HFFc6 (cell line): ENCODE measurements at places on chromosomes 2 and 18.

- no peak for DNase-seq
Measured at GRCh38 chr2:3349211-3349693, 28.4 kb downstream of the EIPR1 start.

GRCh38 chr2:34012715-34013302 is 413.7 kb upstream of the FAM98A start:
- DNase-seq = peak; percentile 17

DNA sequence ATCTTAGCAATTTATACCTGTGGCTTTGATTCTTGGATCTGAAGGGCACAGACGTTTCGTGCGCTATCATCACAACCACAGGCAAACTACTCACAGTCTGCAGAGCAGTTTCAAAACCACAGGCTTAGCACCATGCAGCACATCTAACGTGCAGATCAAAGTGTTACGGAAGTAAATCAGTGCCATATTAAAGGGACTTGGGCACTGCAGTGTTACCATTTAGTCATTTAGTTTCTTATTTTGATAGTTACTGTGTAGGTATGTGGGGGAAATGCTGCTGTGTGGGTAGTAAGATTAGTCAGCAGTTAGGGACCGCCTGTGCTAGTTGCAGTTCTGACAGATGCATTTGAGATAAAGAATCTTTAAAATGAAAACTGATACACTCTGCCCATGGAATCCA is 384.0 kb downstream of the NBAS start:
- peak; percentile 35 for DNase-seq

DNA sequence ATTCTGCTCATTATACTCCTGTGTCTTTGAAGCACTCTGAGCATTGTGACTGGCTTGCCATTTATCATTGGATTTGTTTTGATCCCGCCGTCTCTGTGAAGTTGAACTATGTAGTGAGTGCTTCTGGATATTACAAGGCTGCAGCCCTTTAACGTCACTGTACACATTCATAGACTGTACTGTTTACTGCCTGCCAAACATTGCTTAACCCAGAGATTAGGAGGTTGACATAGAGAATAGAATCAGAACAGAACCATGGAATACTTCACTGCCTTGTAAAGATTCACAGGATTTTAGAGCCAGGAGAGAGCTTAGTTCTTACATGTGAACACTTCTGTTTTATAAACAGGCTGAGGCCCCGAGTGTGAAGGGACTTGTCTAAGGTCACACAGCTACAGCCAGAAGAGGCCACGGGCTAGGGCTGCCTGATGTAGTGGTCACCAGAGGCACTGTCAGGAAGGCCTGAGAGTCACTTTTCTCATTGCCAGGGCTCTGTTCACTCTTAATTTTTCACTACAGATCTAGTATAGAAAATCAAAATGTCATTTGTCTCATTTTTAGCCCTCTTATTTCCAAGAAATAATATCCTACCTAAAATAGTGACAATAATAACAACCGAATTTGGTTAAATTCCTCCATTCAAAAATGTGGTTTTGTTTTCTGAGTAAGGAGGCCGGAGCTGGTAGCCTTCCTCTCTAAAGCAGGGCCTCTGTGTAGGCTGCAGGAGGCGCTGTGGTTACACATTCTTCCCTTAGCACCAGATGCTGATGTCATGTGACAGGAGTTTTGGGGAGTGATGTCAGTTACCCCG is 87.9 kb downstream of the UGGT1 start:
- DNase-seq = peak; percentile 75

DNA sequence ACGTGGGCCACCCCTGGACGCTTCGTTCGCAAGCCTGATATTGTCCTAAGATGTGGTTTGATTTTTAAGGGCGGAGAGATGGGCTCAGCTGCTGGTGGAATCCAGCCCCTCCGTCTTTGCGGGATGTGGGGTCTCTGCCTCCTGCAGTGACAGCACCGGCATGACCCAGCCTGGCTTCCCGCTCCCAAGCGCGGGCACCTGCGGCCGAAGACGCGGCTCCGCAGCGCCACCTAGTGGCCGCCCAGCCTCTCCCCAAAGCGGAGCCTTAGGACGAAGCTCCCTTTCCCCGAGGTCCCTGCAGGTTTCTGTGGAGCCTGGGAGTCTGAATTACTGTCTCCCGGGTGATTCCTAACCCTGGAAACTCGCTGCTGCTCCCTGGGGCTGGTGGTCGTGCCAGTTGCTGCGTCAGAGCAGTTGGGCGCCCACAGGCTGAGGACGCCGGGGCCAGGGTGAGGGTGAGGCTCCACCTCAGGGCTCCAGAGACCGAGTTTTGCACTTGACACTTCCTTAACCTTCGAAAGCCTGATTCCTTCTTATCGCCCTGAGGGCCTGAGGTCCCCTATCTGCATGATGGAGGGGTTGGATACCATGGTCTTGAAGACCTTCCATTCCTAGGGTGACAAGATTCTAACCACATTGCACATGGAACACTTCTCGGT is 137.5 kb downstream of the TPO start:
- DNase-seq = no peak

DNA sequence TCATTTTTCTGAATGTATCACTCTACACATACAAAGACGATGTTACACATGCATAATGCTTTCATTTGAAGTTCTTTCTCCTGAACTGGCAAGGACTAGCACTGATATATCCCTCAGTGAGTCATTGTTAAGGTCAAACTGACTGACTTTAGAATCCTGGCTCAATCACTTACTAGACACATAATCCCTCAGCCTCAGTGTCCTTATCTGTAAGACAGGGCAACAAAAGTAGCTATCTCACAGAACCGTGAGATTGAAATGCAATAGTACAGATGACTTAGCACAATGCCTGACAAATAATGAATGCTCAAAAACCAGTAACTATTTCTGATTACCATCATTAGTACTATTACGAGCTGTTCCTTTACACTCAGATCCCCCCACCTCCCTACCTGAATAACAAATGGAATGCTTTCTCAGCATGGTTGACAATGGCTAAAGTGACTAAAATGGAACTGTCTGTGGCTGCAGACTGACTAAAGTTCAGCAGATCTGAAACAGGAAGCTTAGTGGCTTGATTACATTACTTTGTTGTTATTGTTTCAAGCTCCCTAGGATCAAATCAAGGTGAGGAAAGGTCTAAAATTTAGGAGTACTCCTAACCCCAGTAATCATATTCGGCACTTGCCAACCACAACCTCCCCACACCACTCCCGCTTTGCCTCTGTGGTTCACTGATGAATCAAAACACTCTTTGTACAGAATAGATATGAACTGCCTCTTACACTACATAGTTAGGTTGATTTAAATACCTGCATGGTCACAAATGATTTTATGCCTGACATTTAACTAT is 35.8 kb upstream of the CACNB4 start:
- no peak for DNase-seq

- DNase-seq = no peak
Measured at GRCh38 chr2:135657806-135658582, 83.7 kb upstream of the UBXN4 start.

GRCh38 chr2:60886991-60887390 is 5.6 kb downstream of the REL start:
- DNase-seq = no peak

GRCh38 chr2:119126650-119127049 is 31.9 kb downstream of the C1QL2 start:
- DNase-seq = no peak

DNA sequence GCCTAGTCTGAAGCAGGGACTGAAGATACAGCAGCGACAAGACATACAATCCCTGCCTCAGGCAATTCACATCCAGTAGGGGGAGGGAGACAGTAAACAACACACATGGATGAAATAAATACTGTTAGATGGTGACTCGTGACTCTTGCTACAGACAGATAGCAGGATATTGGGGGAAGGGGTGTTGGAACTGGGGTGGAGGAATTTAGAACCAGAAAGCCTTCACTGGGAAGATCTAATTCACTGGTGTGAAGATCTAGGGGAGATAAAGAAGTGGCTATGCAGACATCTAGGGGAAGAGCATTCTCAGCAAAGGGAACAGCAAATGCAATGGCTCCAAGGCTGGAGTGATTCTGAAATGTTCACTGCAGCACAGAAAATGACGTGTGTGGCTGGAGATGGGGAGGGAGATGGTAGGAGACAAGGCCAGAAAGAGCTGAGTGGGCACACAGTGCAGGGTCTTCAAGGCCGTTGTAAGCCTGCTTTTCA is 52.6 kb upstream of the TMEM163 start:
- no peak for DNase-seq

DNA sequence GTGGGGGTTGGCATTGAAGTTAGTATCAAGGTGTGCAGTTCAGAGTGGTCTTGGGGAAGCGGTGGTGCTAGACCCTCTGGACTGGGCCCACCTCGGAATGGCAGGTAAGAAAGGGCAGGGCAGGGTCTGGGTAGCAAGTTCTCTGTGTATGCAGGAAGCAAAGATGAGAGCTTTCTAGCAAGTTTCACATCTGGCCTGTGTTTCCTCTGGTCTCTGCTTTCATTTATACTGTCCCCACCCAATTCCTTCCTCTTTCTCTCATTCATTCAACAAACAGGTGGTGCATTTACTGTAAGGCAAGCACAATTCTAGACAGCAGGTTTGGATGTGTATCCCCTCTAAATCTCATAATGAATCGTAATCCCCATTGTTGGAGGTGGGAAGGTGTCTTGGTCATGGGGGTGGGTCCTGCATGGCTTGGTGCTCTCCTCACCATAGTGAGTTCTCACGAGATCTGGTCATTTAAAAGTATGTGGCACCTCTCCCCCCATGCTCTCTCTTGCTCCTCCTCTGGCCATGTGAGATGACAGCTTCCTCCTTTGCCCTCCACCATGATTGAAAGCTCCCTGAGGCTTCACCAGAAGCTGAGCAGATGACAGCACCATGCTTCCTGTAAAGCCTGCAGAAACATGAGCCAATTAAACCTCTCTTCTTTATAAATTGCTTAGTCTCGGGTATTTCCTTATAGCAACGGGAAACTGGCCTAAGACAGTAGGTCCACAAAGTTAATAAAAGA is 51.8 kb downstream of the PKDCC start:
- DNase-seq = no peak

DNA sequence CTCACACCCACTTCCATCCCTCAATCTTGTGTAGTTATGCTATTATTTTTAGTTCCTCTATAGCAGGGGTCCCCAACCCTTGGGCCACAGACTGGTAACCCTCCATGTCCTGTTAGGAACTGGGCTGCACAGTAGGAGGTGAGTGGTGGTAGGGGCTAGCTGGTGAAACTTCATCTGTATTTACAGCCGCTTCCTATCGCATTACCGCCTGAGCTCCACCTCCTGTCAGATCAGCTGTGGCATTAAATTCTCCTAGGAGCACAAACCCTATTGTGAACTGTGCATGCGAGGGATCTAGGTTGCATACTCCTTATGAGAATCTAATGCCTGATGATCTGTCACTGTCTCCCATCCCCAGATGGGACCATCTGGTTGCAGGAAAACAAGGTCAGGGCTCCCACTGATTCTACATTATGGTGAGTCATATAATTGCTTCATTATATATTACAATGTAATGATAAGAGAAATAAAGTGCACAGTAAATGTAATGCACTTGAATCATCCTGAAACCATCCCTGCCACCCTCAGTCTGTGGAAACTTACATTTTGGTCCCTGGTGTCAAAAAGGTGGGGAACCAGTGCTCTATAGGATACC is 1.6 kb upstream of the RAB11FIP5 start:
- DNase-seq = no peak

DNA sequence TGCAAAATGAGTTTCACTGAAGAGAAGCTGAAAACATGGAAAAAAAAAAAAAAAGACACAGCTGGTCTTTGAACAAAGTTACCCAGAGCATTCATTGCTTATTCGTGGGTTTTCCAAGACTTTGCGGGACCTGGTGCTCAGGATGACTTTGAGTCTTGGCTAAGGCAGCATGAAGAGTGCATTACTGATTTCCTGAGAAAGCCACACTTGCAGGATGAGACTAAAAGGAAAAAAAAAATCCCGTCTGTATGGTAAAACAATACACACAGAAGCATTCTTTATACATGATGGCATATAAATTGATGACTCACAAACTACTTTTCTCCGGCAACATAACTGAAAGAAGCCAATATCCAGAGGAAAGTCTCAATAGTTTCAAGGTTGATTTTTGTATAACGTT is 195.4 kb downstream of the SPP2 start:
- peak; percentile 73 for DNase-seq

GRCh38 chr2:102943251-102943650 is 181.4 kb downstream of the TMEM182 start:
- DNase-seq = no peak

DNA sequence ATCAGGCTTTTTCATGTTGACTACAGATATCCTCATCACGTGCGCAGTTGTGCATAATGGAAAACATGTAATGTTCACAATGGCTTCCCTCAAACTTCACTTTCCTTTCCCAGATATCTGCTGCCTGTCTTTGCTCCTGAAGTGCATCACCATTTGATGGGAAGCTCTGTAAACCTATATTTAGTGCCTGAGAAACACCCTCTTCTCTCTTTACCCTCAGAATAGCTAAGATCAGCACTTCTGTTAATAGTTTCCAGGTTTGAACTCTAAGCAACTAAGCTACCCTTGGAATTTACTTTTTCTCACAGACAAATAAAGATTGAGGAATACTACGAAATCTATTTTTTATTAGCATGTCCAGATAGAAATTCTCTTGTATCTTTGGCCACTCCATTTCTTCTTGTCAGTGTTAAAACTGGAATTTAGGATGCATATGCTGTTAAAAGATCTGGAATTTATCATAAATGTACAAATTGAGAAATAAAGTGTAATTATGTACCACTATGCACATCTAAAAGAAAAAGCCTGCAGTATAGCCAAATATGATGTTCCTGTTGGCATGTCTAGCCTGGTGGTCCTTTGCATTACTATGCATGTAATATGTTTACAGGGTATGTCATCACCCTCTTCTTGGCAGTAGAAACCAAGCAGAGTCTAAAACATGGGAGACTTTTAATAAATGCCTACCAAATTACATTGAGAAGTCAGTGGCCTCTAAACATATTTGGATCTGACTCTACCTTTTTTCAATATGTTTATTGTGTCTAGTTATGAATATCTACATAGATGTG is 278.7 kb downstream of the FIGN start:
- DNase-seq = no peak

- no peak for DNase-seq
Measured at GRCh38 chr2:37923308-37924055, 1.6 kb upstream of the RMDN2 start.

GRCh38 chr18:38576916-38577315 is 1011.3 kb upstream of the CELF4 start:
- no peak for DNase-seq

- no peak for DNase-seq
Measured at GRCh38 chr2:104430359-104430740, 423.6 kb upstream of the POU3F3 start.

DNA sequence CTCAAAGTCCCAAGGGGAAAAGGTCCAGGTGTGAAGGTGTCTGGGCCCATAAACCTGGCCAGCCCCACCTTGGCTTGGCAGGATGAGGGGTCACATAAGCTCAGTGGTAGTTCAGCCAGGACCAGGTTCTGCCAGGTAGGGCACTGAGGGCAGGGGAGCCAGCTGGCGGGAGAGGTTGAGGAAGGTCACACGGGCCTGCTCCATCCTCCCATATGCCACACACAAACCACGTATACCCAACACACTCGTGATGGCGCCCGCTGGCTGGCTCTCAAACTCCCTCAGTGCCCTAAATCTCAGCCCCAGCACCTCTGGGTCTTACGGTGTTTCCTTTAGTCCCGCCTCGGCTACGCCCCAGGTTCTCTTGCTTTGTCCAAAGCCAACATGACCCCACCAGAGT is 160.5 kb downstream of the ZFP36L2 start:
- no peak for DNase-seq
